NCI-H460 (cell line): ENCODE measurements at places on chromosomes 7 and 10.

- DNase-seq = no peak
Measured at GRCh38 chr10:28806951-28807759, 129.8 kb downstream of the BAMBI start.

GRCh38 chr7:43904533-43905208 is 1.7 kb downstream of the URGCP start:
- no peak for DNase-seq

GRCh38 chr10:35324196-35324595 is 12.1 kb upstream of the CCNY start:
- no peak for DNase-seq

GRCh38 chr10:69925111-69925510 is 123.4 kb downstream of the COL13A1 start:
- no peak for DNase-seq

- no peak for DNase-seq
Measured at GRCh38 chr10:124568848-124569622, 107.4 kb downstream of the LHPP start.

DNA sequence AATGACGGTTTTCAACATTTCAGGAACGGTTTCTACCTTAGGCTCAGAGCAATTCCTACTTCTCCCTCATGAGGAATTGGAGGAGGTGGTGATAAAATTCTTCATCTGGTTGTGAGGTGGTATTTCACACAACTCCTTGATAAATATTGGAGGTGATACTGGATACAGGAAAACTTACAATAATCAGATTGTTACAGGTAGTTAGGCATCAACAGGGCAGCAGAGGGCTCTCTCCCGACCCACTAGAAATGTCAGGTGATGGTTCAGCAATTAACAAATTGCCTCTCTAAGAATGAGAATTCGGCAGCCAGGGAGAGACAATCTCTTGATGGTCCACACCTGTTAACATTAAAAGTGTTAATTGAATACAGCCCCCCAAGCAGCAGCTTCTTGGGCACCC is 22.6 kb downstream of the ZNF786 start:
- DNase-seq = no peak

DNA sequence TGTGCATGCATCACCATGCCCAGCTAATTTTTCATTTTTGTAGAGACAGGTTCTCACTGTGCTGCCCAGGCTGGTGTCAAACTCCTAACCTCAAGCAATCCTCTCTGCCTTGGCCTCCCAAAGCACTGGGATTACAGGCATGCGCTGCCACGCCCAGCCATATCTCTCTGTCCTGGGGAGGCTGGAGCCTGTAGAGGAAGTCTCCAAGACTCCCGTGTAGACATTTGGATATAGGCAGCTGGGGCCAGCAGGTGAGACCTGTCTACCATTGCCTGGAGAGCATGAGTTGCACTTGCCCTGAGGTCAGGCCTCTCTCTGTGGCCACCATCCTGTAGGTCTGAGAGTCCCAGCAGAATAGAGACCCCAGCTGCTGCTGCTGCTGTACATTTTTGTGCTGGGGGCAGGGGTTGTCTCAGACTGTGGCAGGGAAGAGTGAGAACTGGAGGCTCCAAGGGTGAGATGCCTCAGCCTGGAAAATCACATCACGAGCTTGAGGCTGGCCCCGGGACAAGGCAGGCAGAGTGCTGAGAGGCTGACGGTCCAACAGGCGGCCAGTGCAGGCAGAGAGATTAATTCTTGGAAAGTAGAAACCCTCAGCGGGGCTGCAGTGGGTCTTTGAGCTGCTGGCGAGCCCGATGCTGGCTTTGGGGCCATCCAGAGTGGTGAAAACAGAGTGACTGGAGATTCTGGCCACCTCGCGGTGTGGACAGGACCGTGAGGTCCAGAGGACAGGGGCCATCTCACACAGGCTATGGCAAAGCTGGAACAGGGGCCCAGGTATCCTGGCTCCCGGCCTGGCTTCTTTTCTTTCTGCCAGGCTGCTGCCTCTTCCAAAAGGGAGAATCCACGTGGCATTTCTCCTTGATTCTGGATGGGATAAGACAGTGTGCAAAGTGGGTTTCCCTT is 60.9 kb downstream of the TMEM270 start:
- no peak for DNase-seq
